ENCODE measurements at places on chromosomes 5 and 9.

- no peak for DNase-seq
Observed at GRCh38 chr5:15850939-15851341, 328.7 kb downstream of the MARCHF11 start.

GRCh38 chr9:88938189-88938588, 53.1 kb upstream of the S1PR3 start:
- no peak for DNase-seq

DNA sequence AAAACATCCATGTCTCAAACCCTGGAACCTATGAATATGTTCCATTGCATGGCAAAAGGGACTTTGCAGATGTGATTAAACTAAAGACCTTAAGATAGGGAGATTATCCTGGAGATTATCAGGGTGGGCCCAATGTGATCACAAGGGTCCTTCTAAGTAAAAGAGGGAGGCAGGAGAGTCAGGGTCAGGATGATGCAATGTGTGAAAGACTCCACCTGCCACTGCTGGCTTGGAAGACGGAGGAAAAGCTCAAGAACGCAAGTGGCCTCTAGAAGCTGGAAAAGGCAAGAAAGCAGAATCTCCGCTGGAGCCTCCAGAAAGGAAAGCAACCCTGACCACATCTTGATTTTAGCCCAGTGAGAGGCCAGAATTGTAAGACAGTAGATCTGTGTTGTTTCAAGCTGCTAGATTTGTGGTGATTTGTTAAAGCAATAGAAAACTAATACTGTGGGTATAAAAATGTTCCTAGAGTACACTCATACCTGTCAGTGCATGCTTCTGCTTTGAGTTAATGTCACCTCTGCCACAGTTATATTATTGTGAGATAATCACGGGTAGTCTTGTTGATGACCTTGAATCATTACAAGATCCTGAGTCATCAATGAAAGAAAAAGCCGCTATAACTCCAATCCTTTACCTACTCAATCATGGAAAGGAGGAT, 93.5 kb upstream of the TNPO1 start:
- no peak for DNase-seq

DNA sequence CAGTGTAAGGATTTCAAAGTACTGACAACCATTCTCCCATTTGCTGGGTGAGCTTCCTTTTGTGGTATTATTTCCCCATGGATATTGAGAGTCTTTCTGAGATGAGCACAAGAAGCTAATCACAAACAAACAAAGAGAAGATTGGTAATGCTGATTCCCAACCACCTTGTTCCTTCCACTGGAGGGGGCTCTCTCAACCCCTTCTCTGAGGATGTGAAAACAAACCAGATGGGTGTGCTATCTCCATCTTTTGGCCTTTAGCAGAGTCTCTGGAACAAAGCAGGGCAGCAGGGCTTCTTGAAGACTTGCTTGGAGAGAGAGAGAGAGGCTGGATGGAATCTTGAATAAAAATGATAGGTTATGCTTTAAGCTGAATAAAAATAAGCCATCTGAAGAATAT, 576.7 kb upstream of the ZNF462 start:
- no peak for DNase-seq

GRCh38 chr9:68750786-68751185, 45.7 kb downstream of the PIP5K1B start:
- DNase-seq = no peak

- DNase-seq = no peak
Observed at GRCh38 chr5:178196281-178196812, 8.0 kb upstream of the HNRNPAB start.

DNA sequence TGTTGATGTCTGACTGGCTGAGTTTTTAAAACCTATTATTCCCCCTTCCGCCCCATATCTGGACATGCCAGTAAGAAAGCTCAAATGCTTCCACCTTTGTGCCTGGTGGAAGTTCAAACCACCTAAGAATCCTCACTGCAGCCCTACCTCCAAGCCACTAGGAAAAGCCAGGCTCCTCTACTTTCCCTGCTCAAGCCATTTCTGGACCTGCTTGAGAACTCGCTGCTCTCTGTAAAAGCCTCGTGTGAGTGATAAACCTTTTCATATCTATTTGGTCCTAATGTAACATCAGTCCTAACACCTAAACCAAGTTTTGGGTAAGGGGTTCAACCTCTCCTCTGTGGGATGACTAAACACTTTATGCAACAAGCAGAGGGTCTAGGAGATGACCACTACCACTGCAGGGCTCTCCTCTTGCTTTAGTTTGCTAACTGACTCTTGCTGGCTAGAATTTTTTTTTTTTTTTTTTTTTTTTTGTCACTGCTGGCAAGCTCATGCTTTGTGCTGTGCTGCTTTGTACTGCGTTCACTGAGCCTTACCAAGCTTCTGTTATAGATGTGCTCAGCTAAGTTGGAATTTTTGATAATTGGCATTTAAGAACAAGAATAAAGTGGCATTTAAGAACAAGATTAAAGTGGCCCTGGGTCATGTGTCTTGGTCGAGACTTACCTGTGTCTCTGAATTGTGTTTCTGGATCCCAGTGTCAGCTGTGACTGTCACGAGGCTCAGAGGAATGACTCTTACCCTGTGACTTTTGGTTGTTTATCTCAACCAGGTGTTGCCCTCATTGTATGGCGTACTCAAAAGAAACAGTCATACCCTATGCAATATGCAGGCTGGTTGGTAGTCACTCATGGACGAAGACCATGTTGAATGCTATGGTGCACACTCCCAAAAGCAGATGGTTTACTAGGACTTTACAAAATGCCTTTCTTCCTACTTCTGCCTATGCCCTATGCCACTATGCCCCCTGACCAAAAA, 19.5 kb downstream of the TRIM32 start:
- DNase-seq = no peak

- peak; percentile 74 for DNase-seq
Observed at GRCh38 chr5:159342840-159343239, 12.6 kb upstream of the IL12B start.

- peak; percentile 26 for DNase-seq
Observed at GRCh38 chr5:17343675-17344074, 126.2 kb downstream of the BASP1 start.

- no peak for DNase-seq
Observed at GRCh38 chr9:28092981-28093936, 520.0 kb upstream of the C9orf72 start.

- no peak for DNase-seq
Observed at GRCh38 chr9:84600739-84601138, 68.8 kb upstream of the NTRK2 start.

- peak; percentile 66 for DNase-seq
Observed at GRCh38 chr5:97547999-97548738, 365.1 kb upstream of the RIOK2 start.
